GM04503 (cell line): ENCODE measurements at places on chromosomes 5 and 9.

DNA sequence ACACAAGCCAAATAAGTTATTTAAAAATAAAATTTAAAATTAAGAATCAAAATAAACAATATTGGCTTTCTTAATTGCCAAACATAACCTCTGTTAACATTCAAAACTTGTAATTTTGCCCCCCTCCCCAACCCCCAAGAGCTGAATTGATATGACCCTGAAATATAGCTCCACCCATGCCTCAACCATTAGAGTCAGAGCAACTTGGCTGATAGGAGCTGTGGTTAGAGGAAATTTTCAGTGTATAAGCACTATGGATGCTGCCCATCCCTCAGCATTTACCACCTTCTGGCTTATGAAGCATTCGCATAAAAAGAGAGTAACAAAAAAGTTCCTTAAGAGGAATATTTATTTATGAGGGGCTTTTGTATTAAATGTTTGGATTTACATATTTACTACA, 6.1 kb downstream of the POC5 start:
- no peak for DNase-seq

DNA sequence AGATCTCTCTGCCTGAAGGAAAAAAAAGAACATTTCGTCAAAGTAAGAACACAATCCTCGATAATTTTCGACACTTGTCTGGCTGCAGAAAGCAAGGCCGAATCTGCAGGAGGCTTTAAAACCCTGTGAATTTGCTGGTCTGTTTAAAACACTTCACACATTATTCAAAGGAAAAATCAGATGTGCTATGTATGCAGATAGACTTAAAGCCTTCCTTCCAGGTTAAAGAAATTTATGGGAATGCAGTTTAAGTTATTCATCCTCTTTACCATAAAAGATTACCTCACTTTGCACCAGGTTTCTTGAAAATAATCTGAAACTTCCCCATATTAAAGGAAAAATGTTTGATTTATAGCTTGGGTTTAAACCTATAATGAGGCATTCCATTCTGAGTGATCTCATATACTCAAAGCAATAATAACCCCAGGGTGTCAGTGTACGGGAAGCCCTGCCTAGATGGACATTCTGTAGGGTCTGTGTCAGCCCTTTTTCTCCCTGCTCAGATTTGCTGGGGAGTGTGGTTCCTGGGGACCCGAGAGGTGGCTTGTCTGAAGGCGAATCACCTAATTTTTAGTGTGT, 323.5 kb upstream of the SLC24A2 start:
- DNase-seq, result no peak

DNA sequence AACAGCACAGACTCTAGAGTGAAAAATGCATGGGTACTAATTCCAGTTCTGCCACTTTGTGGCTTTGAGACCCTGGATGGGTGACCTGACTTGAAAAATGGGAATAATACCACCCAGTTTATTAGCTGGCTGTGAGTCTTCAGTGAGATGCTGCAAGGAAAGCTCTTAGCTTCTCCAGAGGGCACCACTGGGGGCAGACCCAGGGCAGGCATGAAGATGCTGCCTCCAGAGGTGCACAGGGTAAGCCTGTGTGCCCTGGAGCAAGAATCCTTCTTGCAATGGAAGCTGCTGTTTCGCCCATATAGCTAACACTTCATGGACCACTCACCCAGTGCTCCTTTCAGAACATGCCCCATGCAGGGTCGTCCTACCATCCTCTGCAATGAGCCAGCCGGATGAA, 75.7 kb downstream of the C5orf15 start:
- DNase-seq, result no peak

- DNase-seq, result no peak
Observed at GRCh38 chr9:91714020-91714806, 235.8 kb downstream of the ROR2 start.

DNA sequence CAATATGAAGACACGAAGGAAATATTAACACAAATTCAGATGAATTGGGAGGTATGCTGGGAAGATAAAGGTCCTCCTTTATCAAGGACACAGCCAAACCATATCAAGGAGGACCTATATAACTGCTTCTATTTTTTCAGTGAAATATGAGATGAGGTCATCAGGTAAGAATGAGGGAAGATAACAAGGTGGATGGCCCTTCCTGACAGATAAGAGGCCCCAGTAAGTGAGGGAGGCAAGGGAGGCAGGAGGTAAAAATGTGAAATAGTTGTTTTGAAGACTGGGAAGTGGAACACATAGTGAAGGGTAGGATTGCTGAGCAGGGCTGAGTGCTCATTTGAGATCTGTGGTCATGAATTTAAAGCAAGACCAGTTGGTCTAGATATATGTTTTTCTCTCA, 60.0 kb upstream of the FOXE1 start:
- DNase-seq, result no peak

GRCh38 chr9:10062629-10063395, 550.0 kb downstream of the PTPRD start:
- DNase-seq, result no peak

DNA sequence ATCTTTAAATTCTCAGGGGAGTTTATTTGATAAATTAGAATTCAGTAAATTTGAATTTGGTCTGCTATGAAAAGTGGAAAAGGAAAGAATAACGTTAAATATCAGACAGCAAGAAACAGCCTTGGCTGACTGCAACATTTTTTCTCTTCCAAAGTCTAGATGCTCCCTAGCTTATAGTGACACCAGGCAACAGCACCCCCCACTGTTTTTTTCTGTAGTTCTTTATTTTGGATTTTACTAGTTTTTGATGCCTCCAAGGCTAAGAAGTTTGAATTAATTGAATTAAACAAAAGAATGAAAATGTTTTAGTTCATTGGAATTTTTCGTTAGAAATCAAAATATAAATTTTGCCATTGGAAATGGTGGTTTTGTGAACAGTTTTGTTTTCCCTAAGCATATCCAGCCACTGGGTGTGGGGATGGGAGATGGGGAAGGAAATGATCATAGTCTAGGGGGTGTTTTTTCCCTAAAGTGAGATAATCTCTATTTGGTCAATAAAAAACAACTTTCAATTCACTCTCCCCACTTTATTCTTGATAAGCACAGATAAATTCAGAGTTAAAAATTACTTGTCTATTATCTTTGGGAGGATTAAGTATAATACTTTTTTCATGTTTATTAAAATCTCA, 199.3 kb upstream of the CD180 start:
- DNase-seq, result no peak
